Stimulated activated CD4-positive, alpha-beta T cell treated with anti-CD3 and anti-CD28 coated beads, Interleukin-15, amount 100 ng/mL, for 48 hours (primary cell): ENCODE measurements at places on chromosomes 5 and 9.

GRCh38 chr5:114362977-114363761, 1.3 kb downstream of the KCNN2 start:
- no peak for DNase-seq

- DNase-seq, result no peak
These were observed 215.1 kb downstream of the C9orf50 start for GRCh38 chr9:129405827-129406213.

- peak; percentile 24 for DNase-seq
These were observed 40.7 kb downstream of the FBXW11 start for GRCh38 chr5:171965745-171966144.

DNA sequence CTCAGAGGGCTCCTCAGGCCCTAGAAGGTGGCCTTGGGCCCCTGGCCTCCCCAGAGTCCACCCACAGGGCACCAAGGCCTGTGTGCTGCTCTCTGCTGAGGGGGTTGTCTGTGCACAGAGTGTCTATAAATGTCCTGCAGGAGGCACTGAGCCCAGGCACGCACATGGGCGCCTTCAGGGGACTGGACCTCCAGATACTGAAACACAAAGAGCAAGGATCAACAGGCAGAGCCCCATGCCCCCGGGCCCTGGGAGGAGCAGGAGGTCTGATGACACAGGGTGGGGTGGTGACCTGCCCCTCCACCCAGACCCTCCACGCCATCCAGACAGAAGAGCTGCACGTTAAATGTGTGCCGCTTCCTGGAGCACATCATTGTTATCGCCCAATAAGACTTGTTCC, 64.6 kb upstream of the SIMC1 start:
- DNase-seq, result no peak

DNA sequence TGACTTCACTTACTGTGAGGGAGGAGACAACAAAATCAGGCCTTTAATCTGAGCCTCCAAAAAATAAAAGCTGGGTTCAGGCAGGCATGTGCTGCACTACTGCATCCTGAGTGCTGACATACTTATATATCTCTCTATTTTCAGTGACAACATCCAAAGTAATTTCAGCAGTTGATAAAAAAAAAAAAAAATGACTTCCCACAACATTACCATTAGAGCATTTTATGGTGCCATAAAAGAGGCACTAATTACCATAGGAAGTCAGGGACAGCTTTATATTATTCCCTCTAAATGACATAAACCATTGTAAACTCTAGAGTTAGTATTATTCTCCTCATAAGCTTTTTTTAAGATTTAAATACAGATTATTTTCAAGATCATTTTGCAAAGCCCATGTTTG, 346.1 kb downstream of the SLCO4C1 start:
- DNase-seq, result no peak

- no peak for DNase-seq
These were observed 232.7 kb upstream of the ACTBL2 start for GRCh38 chr5:57715296-57715695.

GRCh38 chr5:143492783-143493182, 89.3 kb upstream of the NR3C1 start:
- no peak for DNase-seq

- DNase-seq, result no peak
These were observed 462.4 kb downstream of the PRR16 start for GRCh38 chr5:120926471-120926870.

DNA sequence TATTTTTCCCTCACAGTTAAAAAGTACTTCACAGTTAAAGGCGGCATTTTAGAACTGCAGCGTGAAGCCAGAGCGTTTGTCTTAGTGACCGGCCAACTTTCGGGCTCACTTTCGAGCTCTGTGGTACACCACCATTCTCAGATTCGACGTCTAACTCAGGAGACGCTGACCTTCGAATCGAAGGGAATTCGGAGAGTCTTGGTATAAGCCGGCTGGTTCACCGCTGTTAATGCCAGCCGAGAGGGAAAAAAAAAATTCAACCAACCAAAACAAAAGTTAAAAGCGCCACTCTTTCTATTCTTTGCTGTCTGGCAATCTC, 544 bp upstream of the SNX24 start:
- DNase-seq, result no peak

DNA sequence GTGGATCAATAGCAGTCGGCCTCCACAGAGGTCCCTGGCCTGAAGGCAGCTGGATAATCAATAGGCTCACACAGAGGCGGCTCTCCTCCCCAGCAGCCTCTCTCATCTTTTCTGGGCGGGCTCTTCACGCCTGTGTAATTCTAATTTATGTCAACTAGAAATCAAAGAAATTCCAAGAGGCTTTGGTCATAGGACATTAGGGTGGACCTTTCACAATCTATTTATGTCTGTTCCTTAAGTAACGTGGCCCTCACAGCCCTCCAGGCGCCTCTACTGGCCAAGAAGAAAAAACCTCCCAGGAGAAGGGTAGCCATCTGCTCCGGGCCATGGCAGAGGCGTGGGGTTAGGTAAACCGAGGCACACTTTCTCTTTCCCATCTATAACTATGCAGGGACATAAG, 205.1 kb upstream of the EFNA5 start:
- no peak for DNase-seq

GRCh38 chr5:169652057-169652456, 15.0 kb downstream of the DOCK2 start:
- no peak for DNase-seq

GRCh38 chr9:28203036-28203435, 629.8 kb upstream of the C9orf72 start:
- no peak for DNase-seq

- DNase-seq, result no peak
These were observed 73.6 kb downstream of the TLR4 start for GRCh38 chr9:117777823-117778222.

GRCh38 chr5:9766581-9766980, 136.4 kb upstream of the TAS2R1 start:
- DNase-seq, result no peak

DNA sequence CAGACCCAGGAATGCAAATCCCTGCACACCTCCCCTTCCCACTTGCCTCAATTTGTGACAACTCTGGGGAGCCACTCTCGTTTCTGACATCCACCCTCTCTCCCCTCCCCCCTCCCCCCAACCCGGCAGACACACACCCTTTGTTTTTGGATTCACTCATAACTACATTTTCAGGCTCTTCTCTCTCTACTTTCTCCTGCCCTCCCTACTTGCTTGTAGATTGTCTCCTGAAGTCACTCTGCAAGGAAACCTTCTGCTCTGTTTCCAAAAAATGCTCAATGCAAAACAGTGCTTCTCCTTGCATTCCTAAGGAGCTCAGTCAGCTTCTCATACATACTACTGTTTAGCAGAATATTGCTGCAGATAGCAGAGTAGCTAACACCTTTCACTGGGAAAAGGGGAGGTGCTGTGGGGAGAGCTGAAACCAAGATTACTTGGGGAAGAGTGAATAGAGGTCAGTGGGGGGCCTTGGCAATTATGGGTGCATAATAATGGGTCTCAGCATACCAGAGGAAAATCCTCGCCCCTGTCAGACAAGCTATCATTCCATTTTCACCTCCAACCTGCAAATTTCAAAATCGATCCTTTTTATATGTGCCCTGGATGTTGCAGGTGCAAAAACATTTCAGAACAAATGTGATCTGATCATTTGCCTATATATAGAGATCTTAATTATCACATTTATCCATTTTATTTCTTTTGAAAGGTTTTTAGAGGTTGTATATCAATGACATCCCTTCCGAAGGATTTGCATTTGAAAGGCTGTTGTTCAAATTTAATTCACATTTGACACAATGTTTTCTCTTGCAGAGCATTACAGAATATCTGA, 1860.7 kb upstream of the WWC1 start:
- no peak for DNase-seq

DNA sequence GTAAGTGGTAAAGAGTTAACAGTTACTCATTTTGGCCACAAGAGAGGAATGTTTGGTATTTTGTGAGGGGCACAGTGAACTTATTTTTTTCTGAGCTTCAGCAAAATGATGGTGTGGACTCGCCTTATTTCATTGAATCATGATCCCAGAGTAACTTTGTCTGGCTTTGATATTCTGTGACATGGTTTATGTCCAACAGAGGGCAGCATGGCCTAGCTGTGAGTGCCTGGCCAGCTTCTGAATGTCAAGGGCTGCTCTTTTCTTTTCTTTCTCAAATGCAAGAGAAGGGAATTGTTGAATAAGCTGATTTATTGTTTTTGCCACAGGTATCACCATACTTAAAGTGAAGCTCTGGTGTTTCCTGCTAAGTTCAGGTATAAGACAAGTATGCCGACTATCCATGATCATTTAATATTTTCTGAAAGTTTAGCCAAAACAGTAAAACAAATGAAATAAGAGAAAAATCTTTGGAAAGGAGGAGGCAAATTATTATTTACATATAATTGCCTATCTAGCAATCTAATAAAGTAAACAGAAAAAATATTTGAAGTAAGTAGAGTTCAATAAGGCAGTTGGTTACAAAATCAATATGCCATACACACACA, 31.7 kb downstream of the MRPL22 start:
- DNase-seq, result no peak

DNA sequence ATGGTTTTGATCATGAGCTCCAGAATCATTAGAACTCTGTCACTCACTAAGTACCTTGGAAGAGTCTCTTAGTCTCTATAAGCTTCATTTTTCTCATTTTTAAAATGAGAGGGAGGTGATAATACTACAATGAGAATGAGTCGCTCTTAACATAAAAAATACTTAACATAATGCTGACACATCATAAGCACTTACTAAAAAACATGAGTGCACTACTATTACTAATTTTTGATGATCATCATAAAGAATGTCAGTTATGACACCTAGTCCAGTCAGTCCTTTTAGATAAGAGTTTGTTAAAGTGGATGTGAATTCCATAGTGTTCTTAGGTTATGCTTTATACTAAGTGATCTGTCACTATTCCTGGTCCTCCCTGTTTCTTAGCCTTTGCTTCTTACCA, 200.4 kb upstream of the SLC24A2 start:
- DNase-seq, result no peak

GRCh38 chr9:113598451-113598850, 134.9 kb downstream of the RGS3 start:
- no peak for DNase-seq

DNA sequence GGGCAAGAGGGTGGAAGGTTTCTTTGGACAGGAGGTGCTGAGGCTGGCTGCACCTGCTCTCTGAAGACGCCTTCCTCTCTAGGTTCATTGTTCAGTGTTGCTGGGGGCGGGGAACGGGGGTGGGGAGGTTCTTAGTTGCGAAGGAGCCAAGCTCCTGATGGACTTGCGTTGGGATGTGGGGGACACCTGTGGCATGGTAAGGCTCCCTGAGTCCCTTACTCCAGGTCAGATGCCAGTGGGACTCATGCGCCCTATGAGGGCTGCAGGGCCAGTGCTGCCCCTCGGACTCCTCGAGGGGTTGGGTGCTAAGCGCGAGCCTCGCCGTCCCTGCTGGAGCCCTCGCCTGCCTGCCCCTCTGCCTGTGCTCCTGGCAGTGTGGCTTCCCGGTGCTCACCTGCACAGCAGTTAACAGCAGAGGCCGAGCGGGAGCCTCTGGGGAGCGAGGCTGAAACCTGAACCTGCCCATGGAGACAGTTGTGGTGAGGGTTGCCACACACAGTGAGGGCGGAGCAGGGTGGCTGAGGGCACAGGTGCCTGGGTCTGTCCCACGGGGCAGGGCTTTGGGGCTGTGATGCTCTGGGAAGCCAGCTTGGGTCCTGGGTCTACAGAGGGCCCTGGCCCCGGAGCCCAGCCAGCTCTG, 5.5 kb downstream of the RNU6ATAC start:
- no peak for DNase-seq

DNA sequence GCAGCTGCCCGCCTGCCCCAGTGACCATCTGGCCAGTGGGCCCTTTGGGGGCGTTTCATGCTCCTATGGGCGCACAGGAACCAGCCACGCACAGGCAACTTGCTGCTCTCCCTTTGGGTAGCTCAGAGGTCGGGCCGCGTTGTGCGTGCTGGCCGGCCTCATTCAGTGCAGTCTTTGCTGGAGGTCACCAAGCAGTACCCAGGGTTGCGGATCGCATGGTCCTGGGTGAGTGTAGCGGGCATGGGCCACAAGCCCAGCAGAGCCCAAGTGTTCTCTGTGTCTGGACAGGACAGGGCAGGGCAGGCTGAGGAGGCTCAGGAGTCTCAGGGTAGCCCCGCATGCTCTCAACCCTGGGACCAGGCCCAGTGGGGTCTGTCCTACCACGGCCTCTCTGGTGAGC, 9.9 kb upstream of the MRNIP start:
- DNase-seq, result no peak

DNA sequence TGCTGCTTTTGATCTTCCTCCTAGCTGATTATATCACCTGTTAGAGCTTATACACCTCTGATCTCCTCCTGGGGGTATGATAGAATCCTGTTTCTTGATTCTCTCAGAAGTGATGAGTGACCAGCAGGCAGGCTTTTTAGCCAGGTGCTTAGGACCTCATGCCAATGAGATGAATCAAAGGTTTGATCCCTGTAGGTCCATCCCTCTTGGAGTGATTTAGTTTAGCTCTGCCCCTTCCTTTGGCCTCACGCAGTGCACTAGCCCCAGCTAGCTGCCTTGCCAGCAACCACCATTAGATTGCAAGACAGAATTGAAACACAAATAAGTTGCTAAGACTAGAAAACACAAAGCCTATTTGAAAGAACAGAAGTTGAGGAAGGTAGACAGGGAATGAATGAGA, 84.4 kb downstream of the ZSWIM6 start:
- DNase-seq, result no peak

DNA sequence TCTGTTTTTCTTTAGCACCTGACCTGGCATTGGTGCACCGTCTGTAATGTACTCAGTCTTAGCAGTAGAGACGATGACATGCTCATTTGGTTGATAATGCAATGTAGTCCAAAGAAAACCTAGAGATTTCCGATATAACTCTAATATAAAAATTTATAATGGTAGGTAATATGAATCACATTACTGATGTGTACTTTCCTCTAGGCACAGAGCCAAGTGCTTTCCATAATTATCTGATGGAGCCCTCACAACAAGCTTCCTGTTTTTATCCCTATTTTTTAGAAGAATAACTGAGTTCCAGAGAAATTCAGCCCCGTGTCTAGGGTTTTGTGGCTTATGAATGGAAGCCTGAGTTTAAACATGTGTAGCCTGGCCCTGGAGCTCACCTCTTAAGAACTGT, 53.7 kb downstream of the KDM4C start:
- DNase-seq, result no peak

GRCh38 chr9:134915046-134915985, 2.4 kb downstream of the FCN1 start:
- DNase-seq, result no peak

DNA sequence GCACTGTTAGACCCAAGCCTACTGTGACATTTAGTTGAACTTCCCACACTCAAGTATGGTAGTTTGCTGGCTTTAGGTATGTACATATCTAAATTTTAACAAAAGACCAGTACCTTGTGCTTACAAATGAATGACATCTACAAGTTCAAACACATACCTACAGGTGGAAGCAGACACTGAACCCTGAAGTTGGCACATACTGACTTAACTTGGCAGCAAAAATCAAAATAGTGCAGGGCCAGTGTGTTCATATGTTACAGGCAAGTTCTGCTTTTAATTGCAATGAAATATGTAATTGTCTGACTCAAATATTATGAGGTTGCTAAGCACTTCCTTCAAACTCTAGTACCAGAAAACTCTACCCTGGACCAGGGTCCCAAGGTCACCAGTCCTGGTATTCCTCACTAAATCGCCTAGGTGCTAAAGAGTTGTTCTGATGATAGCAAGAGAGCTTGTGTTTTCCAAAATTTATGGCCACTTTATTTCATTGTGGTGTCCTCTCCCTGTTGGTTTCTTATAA, 77.4 kb downstream of the MEGF10 start:
- DNase-seq, result no peak
